Activated CD4-positive, CD25-positive, alpha-beta regulatory T cell (primary cell): ENCODE measurements at places on chromosomes 1 and 21.

DNA sequence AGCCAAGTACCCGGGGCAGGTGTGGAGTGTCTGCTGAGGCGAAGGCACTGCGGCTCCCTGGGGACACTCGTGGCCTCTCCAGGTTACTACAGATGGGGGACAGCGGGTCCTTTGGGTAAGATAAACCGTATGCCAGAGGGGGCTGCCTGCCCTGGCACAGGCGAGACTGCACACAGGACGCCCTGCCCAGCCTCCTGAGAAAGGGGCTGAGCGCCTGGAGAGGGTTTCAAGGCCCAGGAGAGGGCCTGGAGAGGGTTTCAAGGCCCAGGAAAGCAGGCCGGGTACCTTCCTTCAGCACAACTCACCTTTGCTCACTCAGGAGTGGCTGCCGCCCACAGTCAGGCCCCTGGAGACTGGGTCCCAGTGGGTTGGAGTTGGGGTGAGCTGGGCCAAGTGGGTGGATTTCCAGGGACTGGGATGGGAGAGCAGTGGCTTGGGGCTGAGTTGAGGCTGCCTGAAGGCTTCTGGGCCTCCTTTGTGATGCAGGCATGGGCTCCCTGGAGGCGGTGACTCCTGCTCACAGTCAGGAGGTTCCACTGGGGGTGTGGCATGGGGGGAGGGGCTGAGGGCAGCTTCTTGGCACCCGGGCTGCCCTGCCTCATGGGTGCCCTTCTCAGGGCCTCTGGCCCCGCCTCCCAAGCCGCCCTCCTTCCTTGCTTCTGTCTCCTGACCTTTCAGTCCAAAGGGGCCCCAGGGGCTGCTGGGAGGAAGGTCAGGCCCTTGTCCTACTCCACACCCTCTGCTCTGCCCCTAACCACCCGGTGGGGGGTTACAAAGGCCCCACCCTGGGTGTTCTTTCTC is at the start of gene MMEL1:
TSS of gene MMEL1 (minus strand) at position 456 of the 801 bp plus-strand sequence. CDS start 3,532 bp downstream, outside the sequence.
- no peak for DNase-seq

DNA sequence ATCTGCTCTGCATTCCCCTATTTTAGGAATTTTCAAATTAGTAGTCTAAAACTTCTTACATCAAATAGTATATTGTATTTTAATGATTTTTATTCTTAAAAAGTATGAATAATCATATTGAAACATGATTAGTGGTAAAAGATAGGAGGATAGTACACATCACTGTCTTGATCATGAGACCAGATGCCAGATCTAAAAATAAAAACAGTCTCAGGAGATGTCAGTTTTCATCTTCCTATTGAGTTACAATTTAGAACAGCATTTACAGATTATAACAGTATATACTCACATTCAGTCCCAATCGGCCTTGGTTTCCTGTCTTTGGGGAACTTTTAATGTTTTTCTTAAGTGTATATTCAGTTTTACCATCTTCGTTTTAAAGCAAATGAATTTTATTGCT is 95.9 kb downstream of the USP25 start:
- DNase-seq, result no peak

DNA sequence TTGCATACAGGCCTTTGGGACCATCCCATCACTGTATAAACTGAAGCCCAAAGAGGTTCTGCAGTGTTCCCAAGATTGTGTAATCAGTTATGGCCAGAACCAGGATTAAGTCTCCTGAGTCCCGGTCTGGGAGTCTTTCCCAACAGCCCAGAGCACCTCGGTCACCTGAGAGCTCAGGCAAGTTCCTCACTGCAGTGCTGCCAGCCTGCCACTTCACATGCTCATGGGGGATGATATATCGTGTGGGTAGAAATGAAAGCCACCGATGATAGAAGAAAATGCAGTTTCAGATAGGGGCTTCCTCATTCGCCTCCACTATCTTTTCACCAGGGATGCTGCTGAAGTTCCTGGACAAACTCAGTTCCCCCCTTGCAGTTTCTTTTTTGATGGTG is 30.4 kb downstream of the FHAD1 start:
- DNase-seq, result no peak

DNA sequence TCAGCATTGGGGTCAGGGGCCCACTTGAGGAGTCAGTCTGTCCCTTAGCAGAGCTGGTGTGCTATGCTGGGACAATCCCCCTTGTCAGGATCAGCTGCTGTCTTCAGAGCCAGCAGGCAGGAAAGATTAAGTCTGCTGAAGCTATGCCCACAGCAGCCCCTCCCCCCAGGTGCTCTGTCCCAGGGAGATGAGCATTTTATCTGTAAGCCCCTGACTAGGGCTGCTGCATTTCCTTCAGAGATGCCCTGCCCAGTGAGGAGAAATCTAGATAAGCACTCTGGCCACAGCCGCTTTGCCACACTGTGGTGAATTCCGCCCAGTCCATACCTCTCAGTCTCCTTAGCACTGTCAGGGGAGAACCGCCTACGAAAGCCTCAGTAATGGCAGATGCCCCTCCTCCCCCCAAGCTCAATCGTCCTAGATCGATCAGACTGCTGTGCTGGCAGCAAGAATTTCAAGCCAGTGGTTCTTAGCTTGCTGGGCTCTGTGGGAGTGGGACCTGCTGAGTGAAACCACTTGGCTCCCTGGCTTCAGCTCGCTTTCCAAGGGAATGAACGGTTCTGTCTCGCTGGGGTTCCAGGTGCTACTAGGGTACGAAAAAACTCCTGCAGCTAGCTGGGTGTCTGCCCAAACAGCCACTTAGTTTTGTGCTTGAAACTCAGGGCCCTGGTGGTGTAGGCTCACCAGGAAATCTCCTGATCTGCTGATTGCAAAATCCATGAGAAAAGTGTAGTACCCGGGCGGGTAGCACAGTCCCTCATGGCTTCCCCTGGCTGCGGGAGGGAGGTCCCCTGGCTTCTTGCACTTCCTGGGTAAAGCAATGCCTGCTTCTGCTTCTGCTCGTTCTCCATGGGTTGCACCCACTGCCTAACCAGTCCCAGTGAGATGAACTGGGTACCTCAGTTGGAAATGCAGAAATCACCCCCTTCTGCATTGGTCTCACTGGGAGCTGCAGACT is 25.1 kb upstream of the TP53BP2 start:
- no peak for DNase-seq

GRCh38 chr21:46411236-46411635 is 47.5 kb upstream of the DIP2A start:
- DNase-seq, result no peak

- DNase-seq, result no peak
These were observed 13.4 kb downstream of the FBLIM1 start for GRCh38 chr1:15771836-15772515.

GRCh38 chr1:29062157-29062942 is 61.4 kb downstream of the TMEM200B start:
- DNase-seq, result no peak

- DNase-seq, result no peak
These were observed 419.9 kb downstream of the PTPRU start for GRCh38 chr1:29655945-29656850.

DNA sequence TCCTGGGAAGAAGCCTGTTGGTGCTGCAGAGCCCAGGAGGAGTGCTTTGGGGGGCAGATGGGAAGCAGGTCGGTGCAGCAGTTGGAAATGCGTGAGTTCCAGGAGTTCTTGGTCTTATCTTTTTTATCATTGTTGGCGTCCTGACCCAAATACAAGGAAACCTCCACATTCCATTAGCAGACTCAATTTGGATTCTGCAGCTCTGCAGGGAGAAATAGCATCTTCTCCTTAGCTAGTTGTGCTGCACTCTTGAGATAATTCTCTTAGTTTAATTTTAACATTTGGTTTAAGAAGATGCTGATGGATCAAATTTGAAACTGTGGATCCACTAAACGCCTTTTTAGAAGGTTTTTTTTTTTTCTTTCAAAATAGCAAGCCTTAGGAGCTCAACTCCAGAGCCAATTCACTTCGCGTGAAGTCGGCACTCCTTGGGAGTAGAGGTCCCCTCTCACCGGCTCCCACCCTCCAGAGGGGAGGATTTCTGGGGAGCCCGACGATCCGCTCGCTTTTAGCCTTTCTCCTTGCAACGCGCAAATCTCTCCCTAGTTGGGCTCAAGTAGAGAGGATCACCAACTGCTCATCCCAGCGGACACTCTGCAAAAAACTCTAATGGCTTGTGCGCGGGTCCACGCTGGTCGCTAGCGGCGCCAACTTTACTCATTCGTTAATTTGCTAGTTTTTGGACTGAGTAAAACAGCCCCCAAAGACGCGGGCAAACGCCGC is 1.3 kb downstream of the PLD5 start:
- DNase-seq, result no peak

DNA sequence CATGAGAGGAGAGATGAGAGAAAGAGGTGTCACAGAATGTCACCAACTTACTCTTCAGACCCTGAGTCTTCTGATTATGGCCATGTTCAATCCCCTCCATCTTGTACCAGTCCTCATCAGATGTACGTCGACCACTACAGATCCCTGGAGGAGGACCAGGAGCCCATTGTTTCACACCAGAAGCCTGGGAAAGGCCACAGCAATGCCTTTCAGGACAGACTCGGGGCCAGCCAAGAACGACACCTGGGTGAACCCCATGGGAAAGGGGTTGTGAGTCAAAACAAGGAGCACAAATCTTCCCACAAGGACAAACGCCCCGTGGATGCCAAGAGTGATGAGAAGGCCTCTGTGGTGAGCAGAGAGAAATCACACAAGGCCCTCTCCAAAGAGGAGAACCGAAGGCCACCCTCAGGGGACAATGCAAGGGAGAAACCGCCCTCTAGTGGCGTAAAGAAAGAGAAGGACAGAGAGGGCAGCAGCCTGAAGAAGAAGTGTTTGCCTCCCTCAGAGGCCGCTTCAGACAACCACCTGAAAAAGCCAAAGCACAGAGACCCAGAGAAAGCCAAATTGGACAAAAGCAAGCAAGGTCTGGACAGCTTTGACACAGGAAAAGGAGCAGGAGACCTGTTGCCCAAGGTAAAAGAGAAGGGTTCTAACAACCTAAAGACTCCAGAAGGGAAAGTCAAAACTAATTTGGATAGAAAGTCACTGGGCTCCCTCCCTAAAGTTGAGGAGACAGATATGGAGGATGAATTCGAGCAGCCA is 8.0 kb downstream of the ELOA start:
- DNase-seq, result no peak

DNA sequence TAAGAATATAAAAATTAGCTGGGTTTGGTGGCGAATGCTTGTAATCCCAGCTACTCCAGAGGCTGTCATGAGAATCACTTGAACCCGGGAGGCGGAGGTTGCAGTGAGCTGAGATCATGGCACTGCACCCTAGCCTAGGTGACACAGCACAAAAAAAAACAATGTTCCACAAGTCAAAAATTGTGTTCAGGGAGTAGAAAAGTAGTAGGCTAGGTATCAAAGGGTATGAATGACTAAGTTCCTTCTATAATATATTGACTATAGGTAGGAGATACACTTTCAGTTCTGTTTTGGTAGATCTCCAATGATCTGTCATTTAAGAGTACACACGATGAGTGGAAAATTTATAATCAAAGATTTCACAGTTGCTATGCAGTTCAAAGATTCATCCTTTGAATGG is 16.7 kb downstream of the USP48 start:
- no peak for DNase-seq

GRCh38 chr1:159800177-159800930 is 1.8 kb upstream of the FCRL6 start:
- DNase-seq, result no peak

- no peak for DNase-seq
These were observed 2.2 kb upstream of the KCNA3 start for GRCh38 chr1:110676970-110677369.
